ENCODE measurements at places on chromosomes 2 and 18.

- DNase-seq = no peak
Observed at GRCh38 chr18:832085-832681, 20.1 kb upstream of the YES1 start.

DNA sequence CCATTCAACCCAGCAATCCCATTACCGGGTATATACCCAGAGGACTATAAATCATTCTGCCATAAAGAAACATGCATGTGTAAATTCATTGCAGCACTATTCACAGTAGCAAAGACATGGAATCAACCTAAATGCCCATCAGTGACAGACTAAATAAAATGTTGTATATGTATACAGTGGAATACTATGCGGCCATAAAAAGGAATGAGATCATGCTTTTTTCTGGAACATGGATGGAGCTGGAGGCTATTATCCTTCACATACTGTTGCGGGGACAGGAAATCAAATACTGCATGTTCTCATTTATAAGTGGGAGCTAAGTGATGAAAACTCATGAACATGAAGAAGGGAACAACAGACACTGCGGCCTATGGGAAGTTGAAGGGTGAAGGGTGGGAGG, 65.1 kb downstream of the EHBP1 start:
- DNase-seq = no peak

DNA sequence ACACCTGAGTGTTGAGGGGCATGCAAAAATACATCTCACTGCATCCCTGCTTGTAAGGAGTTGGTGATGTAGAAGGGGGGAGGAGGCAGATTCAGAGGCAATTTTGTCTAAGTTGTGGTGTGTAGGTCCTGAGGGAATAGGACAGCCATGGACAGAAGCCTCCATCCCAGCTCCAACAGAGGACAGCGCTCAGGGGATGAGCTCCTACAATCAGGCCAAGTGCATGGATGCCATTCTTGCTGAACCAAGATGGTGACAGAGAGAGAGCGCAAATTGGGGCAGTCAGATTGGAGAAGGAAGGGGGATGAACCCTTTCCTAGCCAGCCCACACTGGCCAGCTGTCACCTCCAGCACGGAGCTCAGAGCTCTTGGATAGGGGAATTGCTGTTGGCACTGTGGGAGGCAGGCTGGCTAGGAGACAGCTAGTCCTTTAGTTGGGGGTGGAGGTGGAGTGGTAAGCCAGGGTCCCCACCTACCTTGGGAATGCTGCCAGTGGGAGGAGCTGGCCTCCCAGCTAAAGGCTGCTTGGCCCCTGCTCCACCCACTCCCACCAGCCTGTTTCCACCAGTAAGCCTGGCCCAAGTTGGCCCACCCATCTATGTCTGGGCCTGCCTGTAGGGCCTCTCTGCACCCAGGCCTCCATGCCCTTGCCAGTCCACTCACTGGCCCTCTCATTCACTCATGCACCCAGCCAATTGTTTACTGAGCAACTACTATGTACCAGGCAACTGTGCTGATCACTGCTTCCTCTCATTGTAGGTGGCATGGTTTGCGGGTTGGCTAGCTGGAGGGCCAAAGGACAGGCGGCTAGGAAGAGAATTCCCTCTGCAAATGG, 2.5 kb upstream of the PER2 start:
- DNase-seq = no peak

- peak; percentile 61 for DNase-seq
Observed at GRCh38 chr2:189096769-189097447, 82.7 kb downstream of the COL5A2 start.

- no peak for DNase-seq
Observed at GRCh38 chr2:2021995-2022394, 277.7 kb upstream of the PXDN start.

DNA sequence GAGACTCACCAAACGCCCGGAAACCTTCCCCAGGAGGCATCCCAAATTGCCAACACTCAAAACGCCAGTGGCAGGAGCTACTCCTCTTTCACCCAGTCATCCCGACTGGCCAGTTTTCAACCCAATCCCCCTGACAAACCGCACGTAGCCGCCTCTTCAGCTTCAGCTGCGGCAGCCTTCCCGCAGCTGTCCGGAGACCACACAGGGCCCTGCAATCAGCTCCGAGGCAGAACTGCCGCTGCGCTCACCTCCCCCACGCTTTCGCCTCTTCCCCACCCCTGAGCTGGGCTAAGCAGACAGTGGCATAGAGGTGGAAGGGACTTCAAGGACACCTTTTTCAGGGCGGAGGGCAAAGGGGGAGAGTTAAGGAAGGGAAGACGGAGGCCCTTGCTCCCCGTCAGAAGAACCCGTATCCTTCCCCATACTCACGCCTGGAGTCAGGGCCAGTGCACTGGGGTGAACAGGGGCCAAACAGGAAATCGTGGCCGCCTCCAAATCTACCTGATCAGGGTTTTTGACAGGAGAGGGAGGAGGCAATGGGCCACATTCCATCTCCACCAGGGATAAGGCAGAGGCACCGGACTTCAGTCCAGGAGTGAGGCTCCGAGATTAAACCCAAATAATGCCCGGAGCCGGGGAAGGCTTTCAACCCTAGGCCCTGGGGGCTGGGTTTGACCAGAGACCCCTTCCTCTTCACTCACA, 16.9 kb downstream of the CYP26B1 start:
- DNase-seq = no peak
